ENCODE measurements at places on chromosomes 4 and X.
A peak's percentile ranks its signal among the peaks of the same experiment; 100 is the strongest.

DNA sequence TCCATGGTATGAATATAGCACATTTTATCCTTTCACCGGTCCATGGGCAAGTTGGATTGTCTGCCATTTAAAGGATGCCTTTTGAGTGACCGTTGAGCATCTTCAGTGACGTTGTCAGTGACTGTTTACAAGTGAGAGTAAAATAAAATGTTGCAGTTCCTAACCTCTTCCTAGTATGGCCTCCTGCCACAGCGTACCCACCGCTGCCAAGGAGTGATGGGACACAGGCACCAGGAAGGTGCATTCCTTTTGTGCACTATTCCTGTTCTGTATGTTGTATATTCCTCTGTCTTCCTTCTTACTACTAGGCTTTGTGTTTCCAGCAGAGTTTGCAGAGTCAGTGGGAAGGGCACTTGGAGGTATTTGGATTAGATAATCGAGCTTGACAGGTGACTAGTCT is 61.5 kb downstream of the SNX25 start:
- no peak for DNase-seq

DNA sequence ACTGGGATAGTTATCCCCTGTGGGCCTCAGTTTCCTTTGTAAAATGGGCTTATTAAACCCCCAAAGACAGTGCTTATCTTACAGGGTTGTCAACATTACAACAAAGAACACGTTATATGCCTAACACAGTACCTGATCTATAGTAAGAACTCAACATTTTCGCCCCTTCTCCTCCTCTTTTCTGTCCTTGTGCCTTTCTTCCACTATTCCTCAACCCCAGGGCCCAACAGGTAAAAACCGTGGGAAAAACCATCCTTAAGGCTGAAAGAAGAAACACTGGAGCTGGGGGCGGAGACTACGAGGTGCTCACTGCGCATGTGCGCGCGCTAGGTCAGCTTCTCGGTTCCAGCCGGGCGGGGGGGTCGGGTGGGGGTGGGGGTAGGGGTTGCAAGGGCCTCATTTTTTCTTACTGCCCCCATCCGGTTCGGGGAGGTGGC is 426 bp upstream of the XIAP start:
- peak; percentile 57 for DNase-seq

GRCh38 chrX:150446995-150447394 is 83.9 kb downstream of the MAMLD1 start:
- DNase-seq = no peak

DNA sequence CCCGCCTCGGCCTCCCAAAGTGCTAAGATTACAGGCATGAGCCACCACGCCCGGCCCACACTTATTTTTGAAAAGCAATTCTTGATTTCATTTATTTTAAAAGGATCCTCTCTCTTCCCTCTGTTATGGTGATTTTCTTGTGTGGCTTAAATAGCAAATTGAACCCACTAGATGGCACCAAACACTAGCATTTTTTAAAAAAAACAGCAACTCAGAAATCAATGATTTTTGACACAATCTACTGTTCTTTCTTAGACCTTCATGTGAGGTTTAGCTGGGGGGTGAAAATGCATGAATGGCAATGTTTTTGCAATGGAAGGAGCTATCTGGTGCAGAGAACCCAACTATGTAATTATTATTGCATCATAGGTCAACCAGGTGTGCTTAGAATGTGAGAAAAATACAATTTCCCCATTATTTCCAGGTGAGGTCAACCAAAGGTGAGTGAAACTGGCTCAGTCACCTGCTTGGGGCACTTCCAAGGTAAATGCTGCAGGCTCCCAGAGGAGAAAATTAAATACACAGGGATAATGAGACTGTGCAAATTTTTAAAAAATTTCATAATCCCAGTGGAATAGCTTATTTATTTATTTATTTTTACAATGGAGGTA is 226.7 kb upstream of the PRKX start:
- peak; percentile 0 for DNase-seq

- no peak for DNase-seq
These were observed 6.3 kb downstream of the SLC49A3 start for GRCh38 chr4:682490-683172.

DNA sequence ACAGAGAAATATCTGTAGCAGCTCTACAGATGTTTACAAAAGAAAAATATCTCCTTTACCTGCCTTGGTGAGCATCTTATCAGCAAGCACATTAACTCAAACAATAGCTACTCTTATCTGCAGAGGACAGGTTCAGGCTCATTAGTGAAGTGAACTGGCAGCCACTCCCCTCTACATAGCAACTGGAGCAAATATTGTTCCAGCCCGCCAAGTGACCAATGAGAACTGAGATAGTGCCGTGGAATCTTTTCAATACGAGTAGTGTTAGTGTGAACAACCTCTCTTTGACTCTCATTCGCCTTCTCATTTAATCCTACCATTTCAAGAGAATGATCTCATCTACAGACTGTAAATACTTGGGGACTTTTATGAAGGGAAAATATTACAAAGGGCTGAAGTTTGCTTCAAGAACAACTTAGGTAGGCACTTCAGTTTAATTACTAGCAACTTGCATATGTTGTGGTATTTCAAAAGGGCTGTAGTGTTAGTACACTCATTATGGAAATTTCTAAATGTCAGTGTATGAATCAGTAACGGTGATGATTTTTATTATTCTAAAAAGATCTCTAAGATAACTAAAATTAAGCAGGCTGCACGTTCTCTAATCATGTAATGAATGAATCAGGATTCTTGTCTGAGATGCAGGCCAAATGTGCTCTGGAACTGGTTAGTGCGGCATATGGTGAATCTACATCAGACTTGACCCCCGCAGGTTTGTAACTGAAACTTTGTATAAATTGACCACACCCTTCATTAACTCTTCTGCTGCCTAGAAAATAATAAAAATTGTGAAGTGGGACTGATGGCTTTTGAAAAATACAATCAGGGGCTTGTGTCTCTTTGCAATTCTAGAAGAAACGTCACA is 72.4 kb downstream of the PALLD start:
- peak; percentile 74 for DNase-seq
